ENCODE measurements at places on chromosomes 11 and 22.

GRCh38 chr11:71999798-72000197 is 1.1 kb downstream of the IL18BP start:
- DNase-seq = no peak

GRCh38 chr22:21826204-21826603 is 41.2 kb downstream of the MAPK1 start:
- no peak for DNase-seq

DNA sequence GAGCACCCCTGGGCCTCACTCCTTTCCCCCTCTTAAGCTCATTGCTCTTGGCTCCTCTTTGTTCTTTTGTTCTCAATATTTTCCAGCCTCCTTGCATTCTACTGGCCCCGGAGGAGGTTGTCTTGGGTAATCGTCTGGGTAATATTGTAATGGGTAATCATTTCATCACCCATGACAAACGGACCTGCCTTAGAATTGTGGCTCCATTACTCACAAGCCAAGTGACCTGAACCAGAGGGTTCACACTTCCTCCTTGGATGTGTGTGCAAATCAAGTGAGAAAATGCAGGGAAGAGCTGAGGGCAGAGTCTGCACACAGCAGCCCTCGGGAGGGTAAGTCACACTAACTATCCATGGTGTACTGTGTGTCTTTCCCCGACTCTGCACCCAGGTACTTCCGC is 305.0 kb downstream of the BUD13 start:
- no peak for DNase-seq

- DNase-seq = no peak
Measured at GRCh38 chr11:130177782-130178181, 18.2 kb downstream of the ST14 start.

- no peak for DNase-seq
Measured at GRCh38 chr11:45476126-45476525, 189.3 kb downstream of the CHST1 start.

DNA sequence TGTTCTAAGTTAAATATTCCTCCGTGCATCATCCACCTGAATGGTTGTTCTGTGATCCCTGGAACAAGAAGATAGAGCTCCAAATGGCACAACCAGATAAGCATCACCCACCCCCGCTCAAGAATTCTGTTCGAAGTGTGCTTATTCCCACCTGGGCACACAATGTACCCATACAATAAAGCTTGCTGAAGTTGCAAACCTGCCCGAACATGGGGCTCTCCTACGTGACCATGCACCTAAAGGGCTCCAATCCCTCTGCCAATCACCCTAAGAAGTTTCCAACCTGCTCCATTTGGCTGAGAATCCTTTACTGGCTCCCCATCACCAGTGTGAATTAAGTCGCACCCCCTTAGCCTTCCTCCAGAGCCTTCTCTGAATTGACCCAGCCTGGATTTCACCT is 1157.4 kb downstream of the TBC1D22A start:
- no peak for DNase-seq

DNA sequence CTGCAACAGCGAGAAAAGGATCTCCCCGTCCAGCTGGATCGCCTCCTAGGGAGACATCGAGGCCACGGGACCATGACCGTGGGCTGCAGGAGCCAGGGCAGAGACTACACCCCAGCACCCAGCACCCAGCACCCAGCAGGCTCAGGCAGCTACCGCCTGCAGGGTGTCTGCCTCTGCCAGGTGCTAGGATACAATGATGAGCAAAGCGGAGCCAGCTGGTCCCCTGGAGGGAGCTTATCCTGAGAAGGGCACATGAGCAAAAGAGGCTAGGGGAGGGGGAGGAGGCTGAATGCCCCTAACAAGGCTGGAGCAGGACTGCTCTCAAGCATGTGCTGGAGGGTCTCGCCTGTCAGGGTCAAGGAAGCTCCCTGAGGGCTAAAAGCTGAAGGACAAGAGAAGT is 4.8 kb upstream of the CASTOR1 start:
- DNase-seq = no peak

GRCh38 chr11:47351156-47352126 is 1.1 kb downstream of the MYBPC3 start:
- DNase-seq = no peak

- DNase-seq = no peak
Measured at GRCh38 chr11:34243600-34244464, 114.0 kb downstream of the ABTB2 start.

- DNase-seq = peak; percentile 84
Measured at GRCh38 chr11:120324932-120325810, at the start of gene TLCD5. Gene TLCD5, plus strand, starts transcription at chr11:120325299. Its CDS starts 2,143 bp downstream, at chr11:120327442.

- DNase-seq = no peak
Measured at GRCh38 chr11:47571895-47572294, 6.5 kb downstream of the PTPMT1 start.

DNA sequence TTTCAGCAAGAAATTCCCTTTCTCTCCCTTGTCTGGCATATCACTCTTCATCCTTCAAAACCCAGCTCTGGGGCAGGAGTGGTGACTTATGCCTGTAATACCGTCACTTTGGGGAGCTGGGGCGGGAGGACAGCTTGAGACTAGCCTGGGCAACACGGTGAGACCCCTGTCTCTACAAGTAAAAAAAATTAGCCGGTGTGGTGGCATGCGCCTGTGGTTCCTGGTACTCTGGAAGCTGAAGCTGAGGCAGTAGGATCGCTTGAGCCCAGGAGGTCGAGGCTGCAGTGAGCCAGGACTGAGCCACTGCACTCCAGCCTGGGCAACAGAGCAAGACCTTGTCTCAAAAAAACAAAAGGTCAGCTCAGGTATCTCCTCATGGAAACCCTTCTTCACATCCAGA is 1.4 kb upstream of the RCE1 start:
- DNase-seq = no peak

DNA sequence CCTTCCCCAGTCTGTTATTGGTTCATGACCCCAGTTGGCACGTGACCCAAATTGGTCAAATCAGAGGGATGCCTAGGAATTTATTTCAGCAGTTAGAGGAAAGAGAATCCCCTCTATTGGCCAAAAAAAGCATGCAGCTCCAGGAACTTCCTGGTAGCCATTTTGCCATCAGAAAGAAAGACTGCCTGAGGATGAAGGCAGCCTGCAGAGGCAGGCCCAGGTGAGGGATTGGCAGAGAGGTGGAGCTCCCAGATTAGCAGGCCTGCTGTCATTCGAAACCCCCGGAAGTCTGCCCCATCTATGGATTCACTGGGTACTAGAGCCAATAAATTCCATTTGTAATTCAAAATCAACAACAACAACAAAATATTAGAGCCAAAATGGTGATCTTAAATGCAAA is 207.6 kb downstream of the CWF19L2 start:
- DNase-seq = no peak

GRCh38 chr11:23865341-23865975 is 631.4 kb upstream of the LUZP2 start:
- DNase-seq = no peak

DNA sequence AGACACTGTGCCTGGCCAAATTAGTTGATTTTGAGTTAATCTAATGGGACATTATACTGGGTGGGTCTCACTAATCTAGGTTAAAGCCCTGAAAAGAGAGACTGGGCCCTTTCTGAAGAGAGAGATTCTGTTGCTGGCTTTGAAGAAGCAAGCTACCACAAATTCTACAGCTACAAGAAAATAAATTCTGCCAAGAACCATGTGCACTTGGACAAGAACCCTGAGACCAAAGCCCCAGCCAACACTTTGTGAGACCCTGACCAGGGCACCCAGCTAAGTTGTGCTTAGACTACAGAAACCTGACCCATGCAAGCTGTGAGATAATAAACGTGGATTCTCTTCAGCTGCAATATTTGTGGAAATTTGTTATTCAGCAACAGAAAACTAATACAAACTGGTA is 20.1 kb upstream of the SPON1 start:
- DNase-seq = no peak

GRCh38 chr11:129013737-129014475 is 71.2 kb upstream of the TP53AIP1 start:
- no peak for DNase-seq

DNA sequence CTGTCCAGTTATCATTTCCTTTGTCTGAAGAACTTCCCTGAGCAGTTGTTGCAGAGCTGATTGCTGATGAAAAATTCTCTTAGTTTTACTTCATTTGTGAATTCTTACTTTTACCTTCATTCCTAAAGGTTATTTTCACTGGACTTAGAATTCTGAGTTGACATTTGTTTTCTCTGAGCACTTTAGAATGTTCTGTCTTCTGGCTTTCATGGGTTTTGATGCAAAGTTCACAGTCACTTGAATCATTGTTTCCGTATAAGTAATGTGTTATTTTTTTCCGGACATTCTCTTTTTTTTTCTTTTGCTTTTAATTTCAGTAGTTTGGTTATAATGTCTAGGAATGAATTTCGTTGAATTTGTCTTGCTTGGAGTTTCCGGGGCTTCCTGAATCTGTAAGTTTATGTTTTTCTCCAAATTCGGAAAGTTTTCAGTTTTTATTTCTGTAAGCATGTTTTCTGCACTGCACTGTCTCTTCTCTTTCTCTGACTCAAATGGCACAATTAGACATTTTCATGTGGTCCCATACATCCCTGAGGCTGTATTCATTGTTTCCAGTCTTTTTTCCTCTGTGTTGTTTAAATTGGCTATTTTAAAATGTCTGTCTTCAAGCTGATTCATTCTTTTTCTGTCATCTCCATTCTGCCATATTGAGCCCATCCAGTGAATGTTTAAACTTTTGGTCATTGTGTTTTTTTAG is 68.5 kb upstream of the NARS2 start:
- no peak for DNase-seq

- DNase-seq = no peak
Measured at GRCh38 chr11:117632306-117632705, 164.7 kb downstream of the DSCAML1 start.

- peak; percentile 53 for DNase-seq
Measured at GRCh38 chr22:30205281-30206115, 41.1 kb downstream of the LIF start.

GRCh38 chr11:131073167-131073566 is 156.9 kb upstream of the SNX19 start:
- no peak for DNase-seq

DNA sequence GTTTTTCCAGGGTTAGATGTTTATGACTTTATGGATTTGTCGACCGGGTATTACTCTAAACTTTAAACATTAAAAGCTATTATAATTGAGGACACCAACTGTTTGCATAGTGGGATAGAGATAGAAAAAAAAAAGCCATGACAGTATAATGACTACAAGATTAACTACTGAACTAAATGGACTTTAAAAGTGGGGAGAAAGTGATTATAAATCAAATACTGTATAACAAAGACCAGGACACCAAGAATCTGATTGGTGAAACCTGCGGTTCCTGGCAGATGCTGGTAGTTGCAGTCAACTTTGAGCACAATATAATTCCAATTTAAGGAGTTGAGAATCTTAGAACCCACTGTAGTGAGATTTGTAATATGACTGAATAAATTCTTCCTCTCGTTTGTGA is 2.5 kb downstream of the CRKL start:
- no peak for DNase-seq

GRCh38 chr11:61980783-61981541 is 13.5 kb upstream of the FTH1 start:
- peak; percentile 58 for DNase-seq

DNA sequence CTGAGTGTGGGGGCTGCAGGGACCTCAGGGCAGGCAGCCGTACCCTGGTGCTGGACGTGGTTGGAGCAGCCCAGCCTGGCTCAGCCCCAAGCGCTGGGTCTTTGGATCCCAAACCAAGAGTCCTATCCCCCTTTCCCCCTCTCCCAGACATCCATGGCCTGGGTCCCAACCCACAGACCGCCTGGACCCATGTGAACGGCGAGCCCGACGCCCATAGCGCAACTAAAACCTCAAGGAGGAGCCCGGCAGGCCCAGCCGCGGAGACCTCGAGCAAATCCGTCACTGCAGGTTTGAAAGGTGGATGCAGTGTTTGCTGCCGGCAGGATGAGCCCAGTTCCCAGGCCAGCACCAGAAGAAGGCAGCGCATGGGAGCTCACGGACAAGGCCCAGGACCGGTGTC is 337.0 kb downstream of the BRD1 start:
- no peak for DNase-seq

- DNase-seq = no peak
Measured at GRCh38 chr11:1750840-1751530, 590 bp upstream of the IFITM10 start.

All from tibial artery (tissue), 4 donors.